ENCODE measurements at places on chromosomes 1 and 21. TPM values are rescaled to one million over a fixed set of nuclear protein-coding genes. Genes with fewer than 3 reads are reported as not detected.

C1orf52 gene
- 23.2 TPM for total RNA-seq

SLC1A7 gene
- total RNA-seq, result not detected

LRRC38 gene
- total RNA-seq, result not detected

CCDC30 gene
- 2.2 TPM for total RNA-seq

ZYG11A gene
- 0.57 TPM for total RNA-seq

Data from T-helper 2 cell treated with Interferon-gamma antibody and Interleukin-4, amounts not matched to agents 100 ng/mL and 5 ng/mL, for 36 hours (primary cell).